Neural crest cell (in vitro differentiated cells): ENCODE measurements at places on chromosomes 11 and 22. TPM values are rescaled to one million over a fixed set of nuclear protein-coding genes. Genes with fewer than 3 reads are reported as not detected.

DNA sequence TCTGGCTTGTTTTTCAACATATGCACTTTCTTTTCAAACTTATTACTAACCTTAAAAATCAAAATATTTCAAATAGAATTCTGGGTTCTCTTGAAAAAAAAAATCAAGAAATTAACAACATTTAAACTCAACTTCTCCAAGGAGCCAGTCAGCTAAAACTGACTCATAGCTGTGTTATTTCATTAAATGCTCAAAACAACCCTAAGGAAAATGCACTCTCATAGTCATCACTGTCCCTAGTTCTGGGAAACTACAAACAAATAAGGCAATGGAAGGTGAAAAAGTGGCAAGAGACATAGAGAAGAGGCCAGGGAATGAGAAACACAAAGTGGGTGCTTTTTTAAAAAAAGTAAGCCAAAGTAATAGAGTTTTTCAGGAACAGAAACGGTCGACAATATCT is 4.1 kb upstream of the ARHGAP20 start:
- H3K36me3 ChIP-seq: no peaks in the 10 kb centered on the region
- H3K4me1 ChIP-seq: peaks cover 8% of the 10 kb centered on the region
- H3K27me3 ChIP-seq: peaks cover 5% of the 10 kb centered on the region
- DNase-seq: no peak
- H3K4me3 ChIP-seq: no peak overlapping the region
- H3K27ac ChIP-seq: no peak overlapping the region

DNA sequence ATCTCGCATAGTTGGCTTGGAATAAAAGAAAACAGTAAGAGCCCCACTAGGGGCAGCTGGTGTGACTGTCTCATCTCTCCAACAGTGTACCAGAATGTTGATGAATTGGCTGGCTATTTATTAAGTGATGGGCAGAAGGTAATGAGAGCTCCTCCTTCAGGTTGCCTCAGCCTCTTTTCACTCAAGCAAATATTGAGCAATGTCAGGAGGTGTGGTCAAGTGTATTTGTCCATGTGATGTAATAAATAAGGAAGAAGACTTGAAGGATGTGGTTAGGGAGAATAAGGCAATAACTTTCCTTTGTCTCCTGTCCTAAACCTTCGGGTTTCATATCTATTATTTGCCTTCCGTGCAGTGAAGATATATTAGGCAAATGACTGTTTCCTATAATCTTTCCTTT is at the start of gene TCN1:
TSS of gene TCN1 (minus strand) at position 91 of the 400 bp plus-strand sequence. CDS start at position 74, 17 bp downstream.
- H3K36me3 ChIP-seq: peaks cover 5% of the 10 kb centered on the region
- DNase-seq: no peak
- peaks cover 16% of the 10 kb centered on the region for H3K4me1 ChIP-seq
- no peak within 1 kb of the TSS for H3K27ac ChIP-seq

DNA sequence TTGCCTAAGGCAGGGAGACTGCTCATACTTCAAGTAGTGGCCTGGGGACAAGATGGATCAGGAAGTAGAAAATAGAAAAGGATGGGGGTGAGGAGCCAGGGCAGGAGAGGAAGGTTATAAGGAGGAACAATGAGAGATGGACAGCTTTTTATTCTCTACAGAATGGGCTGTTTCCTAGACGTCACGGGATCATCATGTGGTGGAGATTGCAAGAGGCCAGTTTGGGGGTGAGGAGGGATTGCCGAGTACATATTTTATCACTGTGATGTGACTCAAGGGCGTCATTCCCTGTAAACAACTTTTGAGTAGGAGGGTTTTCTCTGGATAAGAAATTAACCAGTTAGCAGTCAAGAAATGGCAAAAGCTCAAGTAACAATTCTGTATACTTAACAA is 406.3 kb downstream of the ETS1 start:
- H3K27ac ChIP-seq: peak overlapping the region; percentile 13
- DNase-seq: no peak
- no peak overlapping the region for H3K4me3 ChIP-seq
- H3K27me3 ChIP-seq: no peaks in the 10 kb centered on the region
- peaks cover 6% of the 10 kb centered on the region for H3K36me3 ChIP-seq
- peaks cover 9% of the 10 kb centered on the region for H3K4me1 ChIP-seq

- no peaks in the 10 kb centered on the region for H3K27me3 ChIP-seq
- no peaks in the 10 kb centered on the region for H3K36me3 ChIP-seq
- no peak overlapping the region for H3K4me3 ChIP-seq
These were observed 25.4 kb downstream of the TPBGL start for GRCh38 chr11:75265851-75266531.

- DNase-seq: no peak
- H3K27ac ChIP-seq: no peak overlapping the region
- no peak overlapping the region for H3K4me3 ChIP-seq
- H3K36me3 ChIP-seq: no peaks in the 10 kb centered on the region
- peaks cover 35% of the 10 kb centered on the region for H3K4me1 ChIP-seq
These were observed 7.8 kb upstream of the LIF start for GRCh38 chr22:30254314-30254713.

GRCh38 chr22:22386602-22387385 is 121.7 kb downstream of the ZNF280B start:
- no peaks in the 10 kb centered on the region for H3K4me1 ChIP-seq
- no peak overlapping the region for H3K27ac ChIP-seq
- no peaks in the 10 kb centered on the region for H3K36me3 ChIP-seq
- H3K27me3 ChIP-seq: peaks cover 94% of the 10 kb centered on the region

- no peaks in the 10 kb centered on the region for H3K4me1 ChIP-seq
- no peak overlapping the region for H3K27ac ChIP-seq
- no peak overlapping the region for H3K4me3 ChIP-seq
- DNase-seq: no peak
These were observed 528.7 kb downstream of the ETS1 start for GRCh38 chr11:128058580-128059208.

DNA sequence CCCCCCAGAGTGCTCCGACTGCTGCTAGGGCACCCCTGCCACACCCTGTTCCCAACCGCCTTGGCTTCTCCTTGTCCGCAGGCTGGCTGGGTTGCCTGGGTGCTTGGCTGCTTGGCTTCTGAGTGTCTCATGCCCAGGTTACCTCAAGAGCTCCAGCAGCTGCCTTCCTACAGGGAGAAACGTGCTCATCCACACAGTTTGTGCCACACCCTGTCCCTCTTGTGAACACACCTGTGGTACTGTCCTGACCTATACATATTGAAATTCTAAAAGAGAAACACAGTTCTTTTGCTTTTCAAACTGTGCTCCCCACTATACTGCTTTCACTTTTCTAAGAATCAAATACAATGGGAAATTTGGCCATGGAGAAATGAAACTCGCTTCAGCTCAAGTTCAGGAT is 191.4 kb downstream of the DBX1 start:
- H3K27ac ChIP-seq: no peak overlapping the region
- peaks cover 8% of the 10 kb centered on the region for H3K36me3 ChIP-seq
- no peaks in the 10 kb centered on the region for H3K4me1 ChIP-seq
- H3K27me3 ChIP-seq: no peaks in the 10 kb centered on the region
- DNase-seq: no peak

DNA sequence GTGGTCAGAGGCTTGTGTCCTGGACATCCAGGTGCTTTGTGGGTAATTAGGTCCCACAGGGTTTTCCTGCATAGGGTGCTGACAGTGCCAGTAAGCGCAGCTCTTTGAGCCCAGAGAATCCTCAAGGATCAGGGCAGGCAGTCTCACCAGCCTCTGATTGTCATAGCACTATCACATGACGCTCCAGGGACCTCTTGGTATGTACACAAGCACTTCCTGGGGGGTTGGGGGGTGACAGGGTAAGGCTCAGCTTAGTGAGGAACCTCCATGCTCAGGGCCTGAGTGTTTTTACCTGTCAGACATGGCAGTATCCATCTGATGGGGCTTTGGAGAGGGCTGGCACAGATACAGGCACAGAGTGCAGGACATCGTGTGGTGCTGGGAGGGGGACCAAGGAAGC is 27.9 kb upstream of the SUSD2 start:
- H3K27ac ChIP-seq: no peak overlapping the region
- H3K4me3 ChIP-seq: no peak overlapping the region
- no peaks in the 10 kb centered on the region for H3K36me3 ChIP-seq
- DNase-seq: no peak
- H3K27me3 ChIP-seq: peaks cover 25% of the 10 kb centered on the region

DNA sequence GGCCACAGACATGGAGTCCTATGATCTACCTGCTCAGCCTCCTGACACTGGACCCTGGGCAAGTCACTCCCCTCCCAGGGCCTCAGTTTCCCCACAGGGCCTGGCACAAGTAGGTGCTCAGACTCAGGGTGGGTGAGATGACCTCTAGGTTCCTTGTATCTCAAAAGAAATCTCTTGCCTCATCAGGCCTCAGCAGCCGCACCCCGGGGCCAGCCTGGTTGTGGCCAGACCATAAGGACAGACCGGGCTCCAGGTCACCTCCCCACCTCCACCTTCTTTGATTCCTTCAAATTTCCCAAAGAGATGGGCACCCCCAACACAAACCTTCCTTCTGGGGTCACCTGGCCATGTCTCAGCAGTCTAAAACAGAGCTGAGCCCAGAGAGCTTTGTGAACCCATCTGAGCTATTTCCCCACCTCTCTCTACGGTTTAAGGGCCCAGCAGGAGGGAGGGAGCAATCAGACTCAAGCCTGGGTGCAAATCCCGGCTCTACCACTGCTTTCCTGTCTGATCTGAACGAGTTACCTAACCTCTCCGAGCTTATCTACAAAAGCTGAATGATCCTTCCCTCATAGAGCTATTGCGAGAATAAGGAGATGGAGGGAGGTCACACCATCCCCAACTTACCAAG is 2.5 kb upstream of the APOL4 start:
- peaks cover 1% of the 10 kb centered on the region for H3K36me3 ChIP-seq
- no peak overlapping the region for H3K4me3 ChIP-seq
- no peak overlapping the region for H3K27ac ChIP-seq
- peaks cover 11% of the 10 kb centered on the region for H3K4me1 ChIP-seq
- H3K27me3 ChIP-seq: no peaks in the 10 kb centered on the region

- H3K4me1 ChIP-seq: peaks cover 11% of the 10 kb centered on the region
- H3K27ac ChIP-seq: peak overlapping the region; percentile 89
- H3K27me3 ChIP-seq: peaks cover 5% of the 10 kb centered on the region
- peak overlapping the region; percentile 50 for H3K4me3 ChIP-seq
- no peak for DNase-seq
These were observed 15.5 kb downstream of the SLC43A1 start for GRCh38 chr11:57499983-57500461.

- DNase-seq: no peak
- H3K36me3 ChIP-seq: no peaks in the 10 kb centered on the region
- peaks cover 4% of the 10 kb centered on the region for H3K4me1 ChIP-seq
- H3K4me3 ChIP-seq: no peak overlapping the region
- peaks cover 18% of the 10 kb centered on the region for H3K27me3 ChIP-seq
These were observed 22.2 kb upstream of the FGF19 start for GRCh38 chr11:69726019-69726418.

GRCh38 chr11:8251616-8252295 is 11.9 kb downstream of the LMO1 start:
- no peaks in the 10 kb centered on the region for H3K36me3 ChIP-seq
- H3K27me3 ChIP-seq: no peaks in the 10 kb centered on the region
- no peak overlapping the region for H3K4me3 ChIP-seq
- no peak overlapping the region for H3K27ac ChIP-seq
- DNase-seq: no peak

- H3K27ac ChIP-seq: no peak overlapping the region
- peak overlapping the region; percentile 89 for H3K4me3 ChIP-seq
- peaks cover 11% of the 10 kb centered on the region for H3K4me1 ChIP-seq
- no peaks in the 10 kb centered on the region for H3K36me3 ChIP-seq
These were observed 25.0 kb upstream of the SUSD2 start for GRCh38 chr22:24156141-24156912.

DNA sequence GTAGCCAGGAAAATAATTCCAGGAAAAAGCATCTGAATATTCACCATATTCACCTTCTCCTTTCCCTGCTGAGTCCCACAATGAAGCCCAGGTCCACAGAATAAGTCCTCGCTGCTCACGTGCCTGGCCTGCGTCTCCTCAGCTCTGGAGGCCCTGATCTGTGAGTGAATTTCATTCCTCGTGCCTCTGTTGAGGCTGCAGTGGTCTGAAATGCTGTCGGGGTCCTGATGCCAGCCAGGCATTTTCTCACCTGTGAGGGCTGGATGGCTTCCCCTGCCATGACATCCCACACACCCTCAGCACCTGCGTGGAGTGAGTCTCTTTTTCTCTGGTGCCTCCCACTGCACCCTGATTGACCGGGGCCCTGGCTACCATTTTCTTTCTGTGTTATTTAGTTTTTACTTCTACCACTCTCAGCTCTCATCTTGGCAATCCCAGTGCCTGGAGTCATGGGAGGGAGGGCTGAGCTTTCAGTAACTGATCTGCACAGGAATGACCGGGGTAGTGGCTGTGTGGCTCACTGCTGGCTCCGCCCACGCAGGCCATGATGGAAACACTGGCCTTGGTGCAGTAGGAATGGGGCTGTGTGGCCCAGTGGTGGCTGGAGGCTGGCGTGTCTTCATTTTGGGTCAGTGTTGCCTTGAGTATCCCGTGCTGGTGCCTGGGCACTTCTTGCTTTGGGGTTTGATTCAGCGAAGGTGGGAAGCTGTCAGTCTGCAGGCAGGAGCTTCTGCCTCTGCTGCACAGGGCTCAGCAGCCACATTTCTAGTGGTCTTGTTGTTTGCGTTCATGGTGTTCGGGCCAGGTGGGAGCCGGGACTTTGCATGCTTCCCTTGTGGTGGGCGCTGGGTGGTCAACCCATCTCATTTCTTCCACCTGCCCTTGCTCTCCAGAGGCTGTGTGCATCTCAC is 807.2 kb downstream of the TBC1D22A start:
- DNase-seq: no peak
- no peak overlapping the region for H3K27ac ChIP-seq
- peaks cover 10% of the 10 kb centered on the region for H3K27me3 ChIP-seq
- no peaks in the 10 kb centered on the region for H3K4me1 ChIP-seq

- no peak for DNase-seq
- H3K27me3 ChIP-seq: peaks cover 8% of the 10 kb centered on the region
- no peaks in the 10 kb centered on the region for H3K4me1 ChIP-seq
- H3K36me3 ChIP-seq: no peaks in the 10 kb centered on the region
- H3K27ac ChIP-seq: peak overlapping the region; percentile 43
These were observed 1285.5 kb downstream of the TBC1D22A start for GRCh38 chr22:48047722-48048500.

Gene MUC6
- not detected in 2 replicates for total RNA-seq

Gene APOA4
- total RNA-seq: not detected in 2 replicates

Gene ESAM
- 0.96 and 1.1 TPM in 2 replicates for total RNA-seq

Gene B3GAT3
- 57.4 and 58.3 TPM in 2 replicates for total RNA-seq

Gene CARD16
- not detected in 2 replicates for total RNA-seq

Gene MUC5AC
- total RNA-seq: not detected in 2 replicates

Gene OTOG
- not detected in 2 replicates for total RNA-seq

Gene SART1
- 64.7 and 66.4 TPM in 2 replicates for total RNA-seq

Gene DEUP1
- total RNA-seq: 0.70 and 0.80 TPM in 2 replicates

Gene SMIM35
- total RNA-seq: not detected in 2 replicates

Gene TRIM29
- total RNA-seq: not detected in 2 replicates

Gene SLC35F2
- total RNA-seq: 18.2 and 18.5 TPM in 2 replicates

Gene TPBGL
- 0.19 and 0.27 TPM in 2 replicates for total RNA-seq

Gene CASP5
- total RNA-seq: not detected in 2 replicates

Gene SHISAL1
- 4.2 and 4.3 TPM in 2 replicates for total RNA-seq
